Dermis microvascular lymphatic vessel endothelial cell (primary cell): ENCODE measurements at places on chromosomes 6 and 20. TPM values are rescaled to one million over a fixed set of nuclear protein-coding genes. Genes with fewer than 3 reads are reported as not detected.

DNA sequence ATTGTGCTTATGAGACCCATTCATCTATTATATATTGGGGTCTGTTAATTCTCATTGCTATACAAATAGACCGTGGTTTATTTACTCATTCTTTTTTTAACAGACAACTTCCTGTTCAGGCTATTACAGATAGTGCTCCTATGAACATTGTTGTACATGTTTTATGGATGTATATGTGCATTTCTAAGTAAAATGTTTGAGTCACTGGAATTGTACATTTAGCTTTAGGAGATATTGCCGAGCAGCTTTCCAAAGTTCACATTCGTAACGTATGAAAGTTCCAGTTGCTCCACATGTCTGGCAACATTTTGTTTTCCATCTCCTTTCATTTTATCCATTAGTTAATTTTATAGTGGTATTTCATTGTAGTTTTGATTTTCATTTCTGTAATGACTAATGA is 19.1 kb downstream of the SLC17A2 start:
- no peak for DNase-seq

- DNase-seq: no peak
Measured at GRCh38 chr20:32682508-32682987, 8.8 kb upstream of the C20orf203 start.

GRCh38 chr20:19996917-19997316 is 20.2 kb upstream of the NAA20 start:
- no peak for DNase-seq

GRCh38 chr6:141364694-141365093 is 768.0 kb upstream of the GJE1 start:
- DNase-seq: no peak

DNA sequence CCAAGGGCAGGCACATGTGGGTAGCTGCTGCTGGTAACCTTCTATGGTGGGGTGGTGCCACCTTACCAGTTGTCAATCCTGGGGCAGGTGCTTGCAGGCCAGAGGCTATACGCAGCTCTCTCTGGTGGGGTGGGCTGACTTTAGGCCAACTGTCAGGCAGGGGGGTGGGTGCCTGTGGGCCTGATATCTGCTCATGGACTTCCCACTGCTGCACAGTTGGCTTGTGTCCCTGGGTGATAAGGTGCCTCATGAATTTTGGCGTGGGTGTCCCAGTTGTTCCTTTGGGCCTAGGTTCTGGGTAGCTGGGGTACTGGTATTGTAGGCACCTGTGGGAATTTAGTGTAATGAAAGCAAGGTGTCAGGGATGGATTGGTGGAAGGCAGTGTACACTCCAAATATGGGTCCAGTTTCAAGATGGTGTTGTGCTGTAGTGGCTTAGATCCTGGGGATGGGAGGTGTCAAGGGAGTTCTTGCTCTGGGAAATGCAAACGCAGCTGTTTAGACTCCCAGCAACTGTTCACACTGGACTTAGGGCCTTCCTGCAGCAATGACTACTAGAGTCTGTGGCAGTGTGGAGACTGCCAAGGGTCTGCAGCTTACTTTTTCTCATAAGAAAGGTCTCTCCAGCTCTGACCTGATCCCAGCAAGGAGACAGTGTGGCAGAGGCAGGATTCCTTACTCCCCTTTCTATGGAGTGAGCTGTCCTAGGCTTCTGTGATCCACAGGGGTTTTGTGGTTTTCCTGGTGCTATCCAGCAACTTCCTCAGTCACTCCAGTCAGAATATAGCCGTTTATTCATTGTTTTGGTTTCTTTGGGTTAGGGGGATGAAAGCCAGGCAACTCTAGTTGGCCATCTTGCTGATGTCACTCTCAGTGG is 128.2 kb downstream of the CRYBG1 start:
- no peak for DNase-seq

DNA sequence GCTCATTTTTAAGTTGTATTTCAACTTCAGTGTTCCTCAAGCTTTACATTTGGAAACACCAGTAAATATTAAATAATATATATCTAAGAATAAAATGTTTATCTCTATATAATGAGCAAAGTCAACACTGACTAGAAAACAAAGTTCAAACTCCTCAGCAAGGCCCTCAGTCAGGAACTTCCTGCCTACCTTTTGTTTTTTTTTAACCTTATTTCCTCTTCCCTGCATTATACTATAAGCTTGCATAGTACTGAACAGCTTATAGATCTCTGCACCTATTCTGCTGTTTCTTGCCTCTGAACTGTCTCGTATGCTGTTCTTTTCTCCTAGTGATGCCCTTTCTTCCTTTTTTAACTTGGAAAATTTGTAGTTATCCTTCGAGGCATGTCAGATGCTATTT is 29.6 kb downstream of the ADGB start:
- no peak for DNase-seq

- DNase-seq: peak; percentile 73
Measured at GRCh38 chr6:38579010-38579628, 60.6 kb downstream of the BTBD9 start.

DNA sequence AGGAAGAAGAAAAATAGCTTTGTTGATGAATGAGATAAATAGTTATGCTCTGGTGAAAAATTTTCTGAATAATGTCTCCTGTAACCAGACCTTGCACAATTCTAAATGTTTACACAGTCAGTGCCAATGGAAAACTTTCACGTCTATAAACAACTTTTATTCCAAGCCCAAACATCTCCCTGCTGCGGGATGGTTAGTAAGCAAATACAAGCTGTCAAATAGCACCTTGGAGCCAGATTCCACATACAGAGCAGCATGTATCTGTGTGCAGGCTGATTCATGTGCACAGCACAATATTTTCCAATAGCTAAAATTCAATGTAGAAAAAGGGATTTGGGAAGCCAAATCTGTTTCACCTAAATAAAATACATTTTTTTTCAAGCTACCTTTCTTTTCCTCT is 813.3 kb downstream of the HACE1 start:
- no peak for DNase-seq

- DNase-seq: no peak
Measured at GRCh38 chr6:145275019-145275418, 460.3 kb downstream of the EPM2A start.

- no peak for DNase-seq
Measured at GRCh38 chr6:128073389-128073788, 172.5 kb upstream of the THEMIS start.

DNA sequence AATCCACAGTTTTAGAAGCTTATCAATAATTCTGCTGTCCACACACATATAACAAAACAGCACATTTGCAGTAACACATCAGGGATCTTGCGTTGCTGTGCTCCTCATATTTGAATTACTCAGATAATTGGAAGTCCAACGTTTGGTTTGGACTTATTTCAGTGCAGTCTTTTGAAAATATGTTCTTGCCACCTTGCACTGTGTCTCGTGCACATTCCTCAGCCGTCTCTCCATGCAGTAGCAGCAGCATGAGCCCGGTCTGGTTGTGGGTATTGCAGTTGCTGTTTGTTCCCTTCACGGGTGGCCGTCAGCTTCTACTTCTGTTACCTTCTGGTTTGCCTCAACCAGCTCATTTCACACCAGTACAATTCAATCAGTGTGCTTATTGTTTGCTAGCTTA is 215.5 kb downstream of the SLC24A3 start:
- no peak for DNase-seq

DNA sequence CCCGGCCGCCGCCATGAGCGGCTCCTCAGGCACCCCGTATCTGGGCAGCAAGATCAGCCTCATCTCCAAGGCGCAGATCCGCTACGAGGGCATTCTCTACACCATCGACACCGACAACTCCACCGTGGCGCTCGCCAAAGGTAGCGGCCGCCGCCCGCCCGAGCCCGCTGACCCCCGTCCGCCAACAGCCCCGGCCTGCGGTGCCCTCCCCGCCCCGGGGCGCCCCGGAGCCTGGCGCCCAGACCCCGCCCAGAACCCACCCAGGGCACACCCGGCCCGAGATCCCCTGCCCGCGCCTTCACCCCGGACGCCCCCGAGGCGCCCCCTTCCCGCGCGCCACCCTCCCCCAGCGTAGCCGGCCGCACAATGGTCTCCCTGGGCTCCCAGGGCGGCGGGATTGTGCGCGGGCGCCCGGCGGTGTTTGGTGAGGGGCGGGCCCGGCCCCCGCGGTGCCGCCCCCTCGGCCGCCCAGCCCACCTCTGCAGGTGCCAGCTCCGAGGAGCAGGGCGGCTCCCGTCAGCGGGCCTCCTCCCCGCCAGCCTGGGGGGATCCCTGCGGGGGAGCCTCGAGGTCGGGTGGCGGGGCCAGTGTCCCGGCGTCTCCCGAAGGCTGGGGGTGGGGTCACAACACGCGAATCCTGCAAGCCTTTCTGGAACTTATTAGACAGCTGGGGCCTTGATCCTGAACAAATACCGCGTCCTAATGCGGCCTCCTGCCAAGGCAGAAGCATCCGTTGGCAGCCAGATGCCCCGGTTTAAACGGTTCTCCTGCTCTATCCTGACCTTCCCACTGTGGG is 577 bp downstream of the LSM14B start:
- DNase-seq: peak; percentile 38

DNA sequence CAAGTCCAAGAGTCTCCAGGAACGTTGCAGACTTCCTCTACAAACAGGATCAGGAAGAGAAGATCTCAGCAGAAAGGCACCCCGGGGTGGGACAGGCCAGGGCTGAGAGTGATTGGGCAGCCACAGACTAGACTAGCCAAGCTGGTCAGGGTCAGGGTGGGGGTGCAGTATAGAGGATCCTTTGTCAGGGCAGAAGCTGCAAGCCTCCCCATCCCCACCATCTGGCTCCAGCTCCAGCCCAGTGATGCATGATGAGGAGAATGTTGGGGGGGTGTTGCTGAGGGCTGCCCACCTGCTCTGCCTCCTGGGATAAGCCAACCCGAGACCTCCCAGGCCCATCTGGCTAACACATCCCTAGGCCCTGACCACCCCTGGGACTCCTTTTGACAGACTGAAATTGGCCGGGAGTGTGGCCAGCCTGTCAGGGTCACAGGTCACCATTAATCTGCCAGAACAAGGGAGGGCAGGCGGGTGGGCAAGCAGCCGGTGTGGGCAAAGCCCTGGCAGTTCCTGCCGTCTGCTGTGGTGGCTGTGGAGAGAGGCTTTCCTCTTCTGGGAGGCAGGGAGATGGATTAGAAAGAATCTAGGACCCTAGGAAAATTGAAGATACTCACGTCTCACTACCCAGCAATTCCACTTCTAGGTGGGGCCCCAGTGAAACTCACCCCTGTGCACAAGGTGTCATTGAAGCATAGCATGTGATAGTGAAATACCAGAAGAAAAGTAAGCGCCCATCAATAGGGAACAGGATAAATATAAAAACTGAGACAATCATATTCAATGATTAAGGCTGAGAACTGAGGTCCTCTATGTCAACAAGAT is 22.1 kb upstream of the SNTA1 start:
- no peak for DNase-seq

- peak; percentile 90 for DNase-seq
Measured at GRCh38 chr6:24283043-24283985, 74.5 kb downstream of the DCDC2 start.

DNA sequence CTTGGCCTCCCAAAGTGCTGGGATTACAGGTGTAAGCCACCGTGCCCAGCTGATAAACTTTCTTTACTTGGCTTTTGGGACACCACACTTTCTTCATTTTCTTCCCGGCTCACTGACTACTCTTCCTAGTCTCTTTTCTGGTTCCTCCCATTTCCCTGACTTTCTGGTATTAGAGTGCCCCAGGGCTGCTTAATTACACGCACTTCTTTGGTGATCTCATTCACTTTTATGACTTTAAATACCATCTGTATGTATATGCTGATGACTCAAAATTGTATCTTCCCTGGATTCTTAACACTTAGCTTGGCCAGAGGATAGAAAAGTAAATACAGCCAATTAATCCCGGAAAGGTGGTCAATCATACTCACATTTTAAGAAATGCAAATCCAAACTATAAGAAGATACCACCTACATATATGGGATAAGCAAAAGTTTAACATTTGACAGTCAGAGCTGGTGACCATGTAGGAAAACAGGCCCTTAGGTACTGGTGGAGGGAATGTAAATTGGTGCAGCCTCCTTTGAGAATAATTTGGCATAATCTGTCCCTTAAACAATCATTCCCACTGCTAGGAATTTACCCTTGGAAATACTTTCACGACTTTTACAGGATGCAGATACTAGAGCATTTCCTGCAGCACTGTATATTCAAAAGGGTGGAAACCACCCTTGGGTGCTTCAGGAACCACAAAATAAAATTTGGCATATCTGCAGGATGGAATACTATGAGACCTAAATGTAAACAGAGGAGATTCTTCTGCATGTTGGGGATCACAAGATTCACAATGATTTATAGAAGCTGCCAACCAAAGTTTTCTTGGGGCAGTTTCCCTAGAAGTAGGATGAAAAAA is 9.4 kb upstream of the NANP start:
- peak; percentile 35 for DNase-seq

GRCh38 chr6:111291336-111292259 is 191.4 kb downstream of the REV3L start:
- DNase-seq: no peak

DNA sequence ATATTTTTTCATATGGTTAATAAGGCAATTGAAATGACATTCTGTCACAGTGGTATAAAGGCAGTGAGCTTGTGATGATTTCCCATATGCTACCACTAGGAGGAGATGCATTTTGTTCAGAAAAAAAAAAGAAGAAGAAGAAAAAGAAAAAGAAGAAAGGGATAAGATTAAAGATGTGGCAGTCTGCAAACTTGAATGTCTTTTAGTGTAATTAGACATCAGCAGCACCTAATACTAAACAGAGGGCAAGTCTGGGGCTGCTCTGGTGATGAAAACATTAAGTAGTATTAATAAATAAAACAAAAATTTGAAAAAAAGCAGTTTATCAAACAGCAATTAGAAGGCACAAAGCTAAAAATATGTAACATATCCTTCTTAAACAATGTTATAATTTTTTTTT is 95.4 kb upstream of the DEFB112 start:
- DNase-seq: peak; percentile 7

- no peak for DNase-seq
Measured at GRCh38 chr6:31178143-31179041, 7.9 kb upstream of the POU5F1 start.

GRCh38 chr6:168469521-168469920 is 28.5 kb downstream of the SMOC2 start:
- no peak for DNase-seq

- DNase-seq: no peak
Measured at GRCh38 chr6:154478701-154479060, 31.8 kb downstream of the CNKSR3 start.

GRCh38 chr6:7108964-7109836 is 1.4 kb downstream of the RREB1 start:
- DNase-seq: peak; percentile 73

- no peak for DNase-seq
Measured at GRCh38 chr6:23875006-23875405, 251.0 kb upstream of the NRSN1 start.

The MOG gene
- not detected in 2 replicates for total RNA-seq

The SLA2 gene
- not detected in 2 replicates for total RNA-seq

The SYCP2 gene
- total RNA-seq: 0.64 and 1.1 TPM in 2 replicates

The PRR18 gene
- not detected in 2 replicates for total RNA-seq

The PROKR2 gene
- total RNA-seq: not detected in 2 replicates

The SAPCD1 gene
- total RNA-seq: 2.0 and 3.3 TPM in 2 replicates

The CFAP206 gene
- 0.13 TPM in 2 replicates for total RNA-seq

The TFEB gene
- total RNA-seq: 5.5 and 7.6 TPM in 2 replicates

The CTCFL gene
- total RNA-seq: not detected in 2 replicates

The PLEKHG1 gene
- total RNA-seq: 19.8 and 26.3 TPM in 2 replicates

The ATP9A gene
- 54.0 and 75.5 TPM in 2 replicates for total RNA-seq

The TRAM2 gene
- total RNA-seq: 12.6 and 13.5 TPM in 2 replicates

The BEND3 gene
- 1.2 and 2.7 TPM in 2 replicates for total RNA-seq

The COL9A3 gene
- 0.38 and 1.0 TPM in 2 replicates for total RNA-seq
